Activated CD8-positive, alpha-beta memory T cell treated with anti-CD3 and anti-CD28 coated beads for 1 hour (primary cell): ENCODE measurements at places on chromosomes 11 and 22.
A peak's percentile ranks its signal among the peaks of the same experiment; 100 is the strongest.

- no peak for DNase-seq
These were observed 349.7 kb upstream of the MPPED2 start for GRCh38 chr11:30935861-30936260.

GRCh38 chr22:24834845-24835570 is 29.0 kb downstream of the SGSM1 start:
- DNase-seq = no peak

DNA sequence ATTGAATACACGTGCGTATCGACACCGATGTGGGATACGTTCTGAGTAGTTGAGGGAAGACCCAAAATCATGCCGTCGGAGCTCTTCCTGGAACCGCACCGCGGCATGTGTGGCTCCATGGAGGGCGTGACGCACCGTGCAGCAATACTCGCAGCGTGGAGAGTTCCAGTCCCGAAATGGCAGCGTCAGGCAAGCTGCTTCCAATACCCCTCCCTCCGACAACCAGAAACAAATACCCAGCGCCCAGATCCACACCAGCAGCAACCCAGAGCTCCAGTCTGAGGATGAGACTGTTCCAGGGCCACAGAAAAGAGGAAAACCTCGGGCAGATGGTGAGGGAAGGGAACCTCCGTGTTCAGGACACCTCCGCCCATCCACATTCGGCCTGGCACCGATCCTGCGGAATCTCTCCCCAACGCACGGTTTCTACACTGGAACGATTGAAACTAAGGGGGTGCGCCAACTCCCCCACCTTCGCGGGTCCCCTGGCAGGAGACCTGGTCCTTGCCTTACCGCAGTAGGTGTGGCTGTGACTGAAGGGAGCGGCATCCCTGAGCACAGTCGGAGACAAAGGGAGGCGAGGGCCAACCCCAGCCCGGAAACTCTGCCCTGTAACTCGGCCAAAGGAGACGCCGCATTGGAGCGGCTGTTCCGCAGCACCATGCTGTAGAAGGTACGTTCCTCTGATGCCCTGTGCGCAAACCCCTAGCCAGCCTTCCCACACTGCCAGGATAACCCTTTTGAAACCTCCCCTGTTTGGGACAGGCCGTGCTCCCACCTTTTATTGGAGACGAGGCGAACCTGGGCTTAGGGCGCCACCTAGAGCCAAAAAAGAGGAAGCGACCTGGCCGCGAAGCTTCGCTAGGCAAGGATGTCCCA is 28.2 kb downstream of the DBX1 start:
- DNase-seq = no peak

DNA sequence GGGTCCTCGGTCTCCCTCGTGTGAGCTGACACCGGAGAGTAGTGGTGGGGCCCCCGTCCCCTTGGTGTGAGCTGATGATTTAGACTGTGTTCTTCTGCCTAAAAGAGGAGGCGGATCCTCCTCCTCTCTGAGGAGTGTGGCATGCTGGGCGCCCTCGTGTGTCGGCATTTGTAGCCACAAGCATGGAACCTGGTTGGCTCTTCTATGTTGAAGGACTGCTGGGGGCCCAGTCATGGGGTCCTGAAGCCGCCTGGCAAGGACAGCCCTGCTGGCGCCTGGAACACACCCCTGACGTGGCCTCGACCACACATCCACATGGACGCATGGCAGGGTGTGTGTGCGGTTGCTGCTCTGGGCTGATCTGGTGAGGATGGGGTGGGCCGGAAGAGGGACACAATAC is 50.2 kb downstream of the AP2A2 start:
- no peak for DNase-seq

DNA sequence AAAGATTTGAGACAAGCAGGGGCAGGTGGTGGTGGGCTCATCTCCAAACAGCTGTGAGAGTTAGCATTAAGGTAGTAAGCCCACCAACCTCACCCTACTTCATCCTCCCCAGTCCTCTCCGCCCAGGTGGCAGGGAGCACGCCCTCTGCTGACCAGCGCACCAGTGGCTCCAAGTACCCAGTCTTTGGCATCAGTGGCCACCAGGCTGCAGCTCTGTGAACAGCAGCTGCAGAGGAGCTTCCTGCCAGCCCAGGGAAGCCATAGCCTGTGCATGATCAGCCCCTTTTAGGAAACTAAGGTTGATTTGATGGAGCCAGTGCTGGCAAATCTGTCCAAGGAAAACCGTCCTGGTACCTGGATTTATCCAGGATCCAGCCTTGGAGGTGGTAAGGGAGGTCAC is 21.7 kb downstream of the CAVIN3 start:
- DNase-seq = no peak

DNA sequence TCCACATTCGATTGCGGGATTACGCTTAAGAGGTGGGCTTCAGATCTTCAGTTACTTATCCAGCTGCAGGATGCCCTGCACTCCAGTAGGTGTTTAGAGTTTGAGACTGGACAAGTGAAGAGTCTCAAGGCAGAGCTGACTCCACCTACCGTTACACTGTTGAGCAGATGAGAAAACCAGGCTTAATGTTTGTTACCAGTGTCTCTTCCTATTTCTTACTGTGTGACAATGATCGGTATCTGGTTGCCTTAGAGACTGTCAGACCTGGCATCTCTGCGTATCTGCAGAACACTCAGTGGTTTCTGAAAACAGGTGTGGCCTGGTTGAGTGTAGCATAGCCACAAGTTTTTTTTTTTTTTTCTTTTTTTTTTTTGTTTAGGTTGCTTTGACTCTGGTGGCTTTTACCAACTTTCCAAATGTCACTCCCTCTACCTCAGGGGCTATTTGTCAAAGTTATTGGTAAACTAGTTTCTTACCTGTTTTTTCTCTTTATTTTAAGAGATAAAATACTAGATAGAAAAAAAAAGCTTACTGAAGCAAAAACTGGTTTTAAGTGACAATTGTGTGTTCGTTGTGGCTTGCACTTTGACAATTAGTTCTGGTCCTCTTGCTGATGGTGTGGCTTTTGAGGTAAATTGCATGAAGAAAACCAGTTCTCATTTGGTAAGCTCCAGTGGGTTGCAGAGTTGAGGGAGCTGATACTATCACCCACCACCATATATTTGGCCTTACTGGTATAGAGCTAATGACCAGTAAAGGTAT is 284.8 kb downstream of the ETS1 start:
- no peak for DNase-seq

GRCh38 chr11:2135648-2136201 is 3.5 kb downstream of the IGF2 start:
- DNase-seq = no peak

- no peak for DNase-seq
These were observed 11.8 kb upstream of the ACY3 start for GRCh38 chr11:67662142-67662834.

DNA sequence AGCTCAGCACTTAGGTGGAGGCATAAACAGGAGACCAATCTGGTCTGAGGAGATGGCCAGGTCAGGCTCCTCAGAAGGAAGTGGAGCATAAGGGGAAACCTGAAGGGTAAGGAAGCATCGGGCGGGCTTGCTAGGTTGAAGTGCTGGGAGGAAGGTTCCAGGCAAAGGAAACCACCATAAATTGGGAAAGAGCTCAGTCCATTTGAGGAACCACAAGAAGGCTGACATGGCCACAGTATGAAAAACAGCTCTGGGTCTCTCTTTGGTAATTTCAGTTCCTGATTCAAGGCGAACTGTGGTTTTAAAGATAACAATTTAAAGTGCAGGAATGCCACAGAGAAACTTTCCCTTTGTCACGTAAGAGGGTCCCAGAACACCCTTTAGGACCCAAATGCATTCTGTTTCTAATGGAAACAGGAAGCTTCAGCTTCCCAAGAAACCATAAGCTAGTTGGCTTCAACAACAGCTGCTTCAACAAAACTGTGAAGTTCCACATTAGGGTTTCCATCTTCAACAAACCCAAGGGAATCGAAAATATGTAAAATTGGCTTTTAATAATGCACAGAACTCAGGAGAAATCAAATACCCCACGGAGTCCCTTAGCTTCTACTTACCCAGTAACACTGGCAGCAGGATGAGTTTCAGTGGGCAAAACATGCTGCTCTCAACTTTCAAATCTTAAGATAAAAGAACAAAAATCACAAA is 10.4 kb downstream of the JAML start:
- no peak for DNase-seq

GRCh38 chr11:72704028-72704782 is 30.0 kb upstream of the PDE2A start:
- DNase-seq = no peak

DNA sequence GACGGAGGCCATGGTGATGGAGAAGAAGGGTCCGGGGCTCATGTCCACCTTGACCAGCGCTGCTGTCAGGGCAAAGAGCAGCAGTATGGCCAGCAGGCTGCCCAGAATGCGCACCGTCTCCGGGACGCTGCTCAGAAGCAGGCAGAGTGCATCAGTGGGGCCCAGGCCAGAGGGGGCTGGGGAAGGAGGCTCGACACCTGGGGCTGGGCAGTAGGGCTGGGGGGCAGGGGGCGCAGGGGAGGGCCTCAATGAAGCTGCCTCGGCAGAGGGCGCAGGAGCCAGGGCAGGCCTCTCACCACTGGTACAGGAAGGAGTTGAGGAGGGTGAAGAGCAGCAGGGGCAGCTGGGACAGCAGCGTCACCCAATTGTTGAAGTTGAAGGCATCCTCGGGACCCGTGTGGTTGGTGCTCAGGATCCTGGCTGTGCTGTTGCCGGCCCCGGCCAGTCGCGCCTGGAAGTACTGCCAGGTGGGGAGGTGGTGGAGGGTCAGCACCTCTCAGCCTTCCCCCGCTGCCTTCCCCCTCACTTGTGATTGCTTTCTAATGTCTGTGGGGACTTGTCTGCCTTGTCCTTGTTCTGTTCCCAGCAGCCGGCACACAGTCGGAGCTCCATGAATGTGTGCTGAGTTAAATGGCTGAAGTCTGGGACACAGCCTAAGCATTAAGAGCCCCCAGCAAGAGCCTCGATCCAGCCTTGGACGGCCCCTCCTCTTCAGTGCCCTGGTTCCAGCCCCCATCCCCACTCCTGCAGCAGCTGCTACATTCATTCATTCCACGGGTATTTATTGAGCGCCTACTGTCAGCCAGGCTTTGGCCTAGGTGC is 2.3 kb downstream of the SLC29A2 start:
- DNase-seq = no peak

GRCh38 chr11:72112978-72113808 is 698 bp upstream of the ANAPC15 start:
- DNase-seq = no peak

- no peak for DNase-seq
These were observed 11.6 kb upstream of the MS4A6A start for GRCh38 chr11:60194511-60194910.

DNA sequence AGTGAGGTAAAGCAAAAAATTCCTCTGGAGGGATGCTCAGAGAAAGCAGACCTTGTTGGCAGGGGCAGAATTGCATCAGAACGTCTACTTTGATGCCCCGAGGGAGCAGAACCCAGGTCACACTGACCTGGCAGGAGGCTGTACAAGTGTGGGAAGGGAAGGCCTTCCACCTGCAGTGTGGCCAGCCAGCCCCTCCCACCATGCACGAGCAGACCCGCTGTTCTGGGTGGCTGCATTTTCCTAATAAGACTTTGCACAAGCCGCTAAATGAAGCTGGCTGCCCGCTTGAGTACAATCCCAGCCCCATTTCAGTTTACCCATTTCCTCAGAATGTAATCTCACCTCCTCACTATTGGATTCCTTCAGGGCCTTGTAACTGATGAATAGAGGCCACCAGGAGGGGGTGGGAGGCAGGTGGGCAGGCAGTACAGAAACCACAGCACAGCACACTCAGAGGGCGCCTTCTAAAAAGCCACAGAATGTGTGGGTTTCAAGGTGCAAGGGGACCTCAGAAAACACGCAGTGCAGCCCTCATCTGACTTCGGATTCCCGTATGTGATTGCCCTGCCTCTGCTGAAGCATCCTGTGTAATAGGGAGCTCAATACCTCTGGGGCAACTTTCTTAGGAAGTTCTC is 316.6 kb downstream of the OPCML start:
- no peak for DNase-seq

DNA sequence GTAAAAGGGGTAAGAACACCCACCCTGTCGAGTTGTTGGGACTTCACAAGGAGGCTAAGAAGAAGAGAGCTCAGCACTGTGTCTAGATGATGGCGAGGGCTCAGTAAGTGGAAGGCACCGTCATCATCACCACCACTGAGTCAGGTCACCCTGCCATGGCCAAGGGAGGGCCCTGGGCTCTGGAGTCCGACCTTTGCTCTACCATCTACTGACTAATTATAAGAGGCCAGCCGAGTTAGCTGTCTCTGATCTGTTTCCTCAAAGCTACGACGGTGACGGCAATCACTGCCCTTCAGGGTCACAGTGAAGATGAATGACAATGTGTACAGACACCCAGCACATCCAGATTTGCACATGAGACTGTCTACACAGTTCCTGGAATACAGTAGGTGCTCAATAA is 29.3 kb downstream of the KIAA0930 start:
- DNase-seq = no peak

- peak; percentile 32 for DNase-seq
These were observed 30.0 kb upstream of the PTPRJ start for GRCh38 chr11:47950396-47950795.

GRCh38 chr22:40036591-40037225 is 42.0 kb downstream of the FAM83F start:
- no peak for DNase-seq

- DNase-seq = no peak
These were observed 90.4 kb upstream of the PDGFD start for GRCh38 chr11:104254347-104254746.

GRCh38 chr22:39287076-39287725 is 32.2 kb downstream of the RPL3 start:
- no peak for DNase-seq

GRCh38 chr22:41582694-41583093 is 6.9 kb downstream of the PMM1 start:
- DNase-seq = no peak

DNA sequence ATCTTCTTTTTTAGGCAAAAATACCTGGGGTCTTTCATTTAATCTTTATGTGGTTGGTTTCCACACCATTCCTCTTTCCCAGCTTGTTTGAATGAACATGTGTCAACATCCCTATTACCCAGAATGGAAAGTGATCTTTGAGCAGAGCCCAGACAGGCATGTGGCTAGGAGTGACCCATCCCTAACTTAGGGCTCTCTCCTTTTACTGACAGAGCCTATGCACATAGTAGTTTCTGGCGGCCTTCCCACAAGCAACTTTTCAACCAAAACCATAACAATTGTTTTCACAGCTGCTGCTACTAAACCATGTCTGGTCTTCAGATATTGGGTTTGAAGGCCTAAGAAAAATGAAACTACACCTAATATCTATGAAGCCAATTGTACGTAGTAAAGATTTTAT is 107.5 kb downstream of the TENM4 start:
- no peak for DNase-seq

GRCh38 chr11:33787076-33787475 is 12.8 kb upstream of the FBXO3 start:
- no peak for DNase-seq

GRCh38 chr11:68416070-68416578 is 44.4 kb upstream of the PPP6R3 start:
- DNase-seq = no peak

GRCh38 chr11:122937983-122938382 is 43.7 kb downstream of the BSX start:
- DNase-seq = no peak

GRCh38 chr11:66080055-66080817 is 10.2 kb downstream of the PACS1 start:
- peak; percentile 51 for DNase-seq
